GF-D8 (cell line): ENCODE measurements at places on chromosomes 6 and 20.

GRCh38 chr20:50717312-50717711 lies 14.1 kb upstream of the PARD6B start:
- no peak for DNase-seq

- DNase-seq, result no peak
Measured at GRCh38 chr20:31915491-31916280, 36.2 kb downstream of the PDRG1 start.

GRCh38 chr6:25946631-25947030 lies 16.0 kb upstream of the TRIM38 start:
- no peak for DNase-seq

GRCh38 chr6:146981981-146982380 lies 222.2 kb upstream of the STXBP5 start:
- no peak for DNase-seq

- DNase-seq, result no peak
Measured at GRCh38 chr6:167689751-167690150, 137.0 kb upstream of the AFDN start.

GRCh38 chr20:20594171-20594530 lies 118.3 kb downstream of the RALGAPA2 start:
- no peak for DNase-seq
